ENCODE measurements at places on chromosomes 4 and X. TPM values are rescaled to one million over a fixed set of nuclear protein-coding genes. Genes with fewer than 3 reads are reported as not detected.

RAB40AL gene
- not detected for total RNA-seq

FAM114A1 gene
- 378 TPM for total RNA-seq

OTUD6A gene
- not detected for total RNA-seq

RBM46 gene
- total RNA-seq, result not detected

ZDHHC15 gene
- total RNA-seq, result 0.18 TPM

RPL34 gene
- total RNA-seq, result 1,226 TPM

HAND2 gene
- total RNA-seq, result 31.3 TPM

TRIM75 gene
- total RNA-seq, result not detected

SPANXN3 gene
- total RNA-seq, result not detected

NSG1 gene
- 2.7 TPM for total RNA-seq

ETDB gene
- total RNA-seq, result not detected

MMRN1 gene
- total RNA-seq, result 0.45 TPM

FGFBP2 gene
- total RNA-seq, result not detected

- peak; percentile 9 for DNase-seq
Measured at GRCh38 chr4:102042871-102043802, 252.6 kb downstream of the BANK1 start.

GRCh38 chrX:116417214-116417613, 19.2 kb upstream of the SLC6A14 start:
- no peak for DNase-seq

DNA sequence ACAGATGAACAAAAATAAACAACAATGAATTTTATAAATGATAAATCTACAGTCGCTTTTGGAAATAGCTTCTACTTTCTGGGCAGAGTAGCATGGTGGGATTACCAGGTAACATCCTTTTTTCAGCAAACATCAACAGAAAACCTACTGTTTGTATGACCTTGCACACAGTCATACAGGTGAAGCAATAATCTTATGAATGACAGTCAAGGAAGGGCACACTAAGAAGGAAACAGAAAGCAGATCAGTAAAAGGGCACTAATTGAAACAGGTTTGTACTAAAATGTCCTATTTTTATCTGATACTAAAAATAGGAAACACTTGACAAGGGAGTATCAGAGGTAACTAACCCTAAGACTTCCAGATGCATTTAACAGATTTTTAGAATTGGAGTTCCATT, 108.9 kb downstream of the DLG3 start:
- DNase-seq, result no peak

GRCh38 chrX:6959006-6959405, 188.5 kb upstream of the STS start:
- no peak for DNase-seq

- no peak for DNase-seq
Measured at GRCh38 chrX:72117636-72118210, 14.0 kb downstream of the RTL5 start.

DNA sequence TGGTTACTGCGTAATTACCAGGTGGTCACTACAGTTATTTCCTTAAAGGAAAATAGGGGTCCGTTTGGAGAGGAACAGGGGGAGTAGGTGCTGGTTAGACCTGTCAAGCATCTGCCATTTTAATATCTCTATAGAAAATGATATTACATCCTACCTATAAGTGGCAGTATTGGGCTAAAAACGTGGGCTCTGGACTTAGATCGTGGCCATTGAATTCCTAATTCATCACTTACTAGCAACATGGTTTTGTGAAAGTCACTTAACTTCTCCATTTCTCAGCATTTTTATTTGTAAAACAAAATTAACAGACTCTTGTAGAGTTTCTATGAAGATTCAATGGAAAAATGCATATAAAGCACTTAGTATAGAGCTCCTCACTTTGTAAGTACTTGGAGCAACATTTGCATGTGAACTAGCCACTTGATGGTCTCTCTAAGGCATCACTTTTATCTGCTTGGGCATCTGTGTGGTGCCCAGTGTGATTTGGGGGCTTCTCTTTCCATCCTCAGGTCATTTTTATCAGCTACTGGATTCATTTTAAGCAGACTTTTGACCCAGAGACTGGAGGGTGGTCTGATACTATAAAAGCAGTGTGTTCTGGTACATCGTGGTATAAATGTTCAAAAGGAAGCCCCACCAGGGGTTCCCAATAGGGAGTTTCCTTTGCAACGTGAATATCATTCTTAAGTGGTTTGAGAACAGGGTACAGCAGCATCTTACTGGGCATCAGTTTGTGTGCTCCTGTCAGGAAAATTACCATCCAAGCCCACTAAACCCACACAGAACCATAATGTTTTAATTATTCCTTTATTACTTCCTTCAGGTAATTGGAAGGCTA, 42.7 kb upstream of the RASSF6 start:
- DNase-seq, result peak; percentile 85

- DNase-seq, result peak; percentile 29
Measured at GRCh38 chr4:81606801-81607501, 135.2 kb upstream of the RASGEF1B start.

- DNase-seq, result peak; percentile 67
Measured at GRCh38 chrX:44314259-44314734, 29.2 kb downstream of the EFHC2 start.

- DNase-seq, result no peak
Measured at GRCh38 chr4:81465406-81466340, 6.0 kb downstream of the RASGEF1B start.

- no peak for DNase-seq
Measured at GRCh38 chr4:85420831-85421230, 54.1 kb upstream of the ARHGAP24 start.

GRCh38 chrX:26722666-26723428, 506.9 kb downstream of the MAGEB5 start:
- DNase-seq, result no peak

DNA sequence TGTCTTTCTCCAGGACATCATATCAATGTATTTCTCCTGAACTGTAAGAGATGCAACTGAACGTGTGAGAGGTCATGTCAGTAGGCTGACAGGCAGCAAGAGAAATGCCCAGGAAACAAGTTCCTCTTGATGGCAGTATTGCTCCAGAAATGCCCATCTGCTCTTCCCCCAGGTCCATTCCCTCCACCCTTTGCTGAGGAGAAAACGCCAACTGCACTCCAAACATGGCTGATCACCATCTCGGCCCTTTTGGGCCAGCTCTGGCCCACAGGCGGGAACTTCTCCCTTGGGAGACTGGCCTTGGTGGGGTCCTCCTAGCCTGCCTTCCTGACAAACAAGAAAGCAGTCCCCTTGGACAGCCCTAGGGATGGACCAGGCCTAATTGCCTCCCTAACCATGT, 276.5 kb upstream of the AGTR2 start:
- DNase-seq, result peak; percentile 77

GRCh38 chrX:103099691-103100090, 6.7 kb upstream of the NXF3 start:
- no peak for DNase-seq

DNA sequence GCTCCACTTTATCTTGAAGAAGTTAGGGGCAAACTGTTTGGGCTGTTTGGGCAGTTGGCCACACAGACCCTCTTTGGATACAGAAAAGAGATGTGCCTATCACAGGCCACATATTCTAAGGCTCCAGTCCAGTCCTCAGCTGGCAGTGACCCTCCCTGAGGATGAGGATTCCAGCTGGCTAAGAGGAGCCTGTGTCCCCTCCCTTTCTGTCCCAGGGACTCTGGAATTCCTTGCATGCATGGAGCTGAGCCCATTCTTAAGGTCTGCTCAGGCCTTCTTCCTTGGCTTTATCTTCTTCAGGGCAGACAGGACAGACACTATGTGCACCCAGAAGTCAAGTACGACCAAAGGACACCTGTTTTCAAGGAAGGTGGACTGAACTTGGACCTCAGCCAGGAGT, 23.8 kb upstream of the GK2 start:
- no peak for DNase-seq

- no peak for DNase-seq
Measured at GRCh38 chr4:38017609-38018008, 57.4 kb downstream of the PTTG2 start.

- no peak for DNase-seq
Measured at GRCh38 chr4:88136249-88136648, 22.2 kb downstream of the ABCG2 start.

GRCh38 chr4:77859256-77859655, 3.4 kb upstream of the MRPL1 start:
- DNase-seq, result no peak

GRCh38 chrX:18377796-18378195, 23.3 kb upstream of the SCML2 start:
- DNase-seq, result peak; percentile 27

GRCh38 chr4:168854350-168854921, 155.6 kb downstream of the CBR4 start:
- peak; percentile 73 for DNase-seq

DNA sequence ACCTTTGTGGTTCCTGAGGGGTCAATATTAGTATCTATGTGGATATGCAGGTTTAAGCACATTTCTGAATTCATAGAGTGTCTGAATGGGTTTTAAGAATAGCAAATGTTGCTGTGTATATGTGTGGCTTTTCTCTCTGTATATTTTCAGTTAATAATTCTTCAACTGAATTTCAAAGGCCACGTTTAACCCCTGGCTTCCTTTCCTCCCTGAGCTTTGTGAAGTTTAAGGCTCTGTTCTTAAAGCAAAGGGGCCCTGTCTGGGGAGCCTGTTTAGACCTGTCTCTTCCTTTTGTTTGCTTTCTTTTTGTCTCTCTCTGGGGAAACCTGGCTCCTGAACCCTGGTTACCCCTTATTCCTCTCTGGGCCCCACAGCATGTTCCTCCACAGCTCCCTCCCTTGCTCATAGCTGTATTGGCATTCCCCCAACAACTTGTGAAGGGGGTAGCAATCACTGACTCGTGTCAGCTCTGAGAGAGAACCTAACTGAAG, 139.1 kb downstream of the COL4A6 start:
- peak; percentile 33 for DNase-seq

- DNase-seq, result no peak
Measured at GRCh38 chr4:76680952-76681351, 217.0 kb downstream of the SOWAHB start.

DNA sequence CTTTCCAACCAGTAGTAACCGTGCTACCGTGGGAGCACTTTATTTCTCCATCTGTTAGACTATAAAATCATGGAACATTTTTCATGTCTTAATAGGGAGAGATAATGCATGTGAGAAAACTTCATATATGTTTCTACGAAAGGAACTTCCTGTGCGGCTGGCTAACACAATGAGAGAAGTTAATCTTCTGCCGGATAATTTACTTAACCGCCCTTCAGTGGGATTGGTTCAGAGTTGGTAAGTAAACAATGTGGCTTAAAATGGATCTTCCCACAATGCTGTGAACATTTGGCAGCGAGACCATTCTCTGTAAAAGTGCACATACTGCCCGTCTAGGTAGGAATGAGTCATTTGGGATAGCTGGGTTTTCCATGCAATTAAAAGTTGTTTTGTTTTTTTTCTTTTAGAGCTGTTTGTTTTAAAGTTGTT, 29.6 kb downstream of the PDK3 start:
- DNase-seq, result peak; percentile 65

DNA sequence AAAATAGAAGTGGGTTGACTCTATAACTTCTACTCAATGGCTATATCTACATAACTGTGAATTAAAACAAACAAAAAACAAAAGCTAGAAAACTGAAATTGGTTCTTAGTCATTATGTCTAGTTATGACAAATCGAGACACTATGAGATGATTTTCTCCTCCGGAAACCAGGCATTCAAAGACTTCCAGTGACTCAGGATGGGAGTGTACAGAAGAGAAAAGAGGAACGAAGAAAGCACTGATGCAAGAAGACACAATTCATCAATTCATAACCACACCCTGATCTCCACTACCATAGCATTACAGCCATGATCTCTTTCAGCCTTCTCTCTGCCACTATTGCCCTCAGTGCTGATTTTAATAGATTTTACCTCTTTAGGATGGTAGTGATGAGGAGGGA, 253.6 kb downstream of the CBLL2 start:
- peak; percentile 83 for DNase-seq

DNA sequence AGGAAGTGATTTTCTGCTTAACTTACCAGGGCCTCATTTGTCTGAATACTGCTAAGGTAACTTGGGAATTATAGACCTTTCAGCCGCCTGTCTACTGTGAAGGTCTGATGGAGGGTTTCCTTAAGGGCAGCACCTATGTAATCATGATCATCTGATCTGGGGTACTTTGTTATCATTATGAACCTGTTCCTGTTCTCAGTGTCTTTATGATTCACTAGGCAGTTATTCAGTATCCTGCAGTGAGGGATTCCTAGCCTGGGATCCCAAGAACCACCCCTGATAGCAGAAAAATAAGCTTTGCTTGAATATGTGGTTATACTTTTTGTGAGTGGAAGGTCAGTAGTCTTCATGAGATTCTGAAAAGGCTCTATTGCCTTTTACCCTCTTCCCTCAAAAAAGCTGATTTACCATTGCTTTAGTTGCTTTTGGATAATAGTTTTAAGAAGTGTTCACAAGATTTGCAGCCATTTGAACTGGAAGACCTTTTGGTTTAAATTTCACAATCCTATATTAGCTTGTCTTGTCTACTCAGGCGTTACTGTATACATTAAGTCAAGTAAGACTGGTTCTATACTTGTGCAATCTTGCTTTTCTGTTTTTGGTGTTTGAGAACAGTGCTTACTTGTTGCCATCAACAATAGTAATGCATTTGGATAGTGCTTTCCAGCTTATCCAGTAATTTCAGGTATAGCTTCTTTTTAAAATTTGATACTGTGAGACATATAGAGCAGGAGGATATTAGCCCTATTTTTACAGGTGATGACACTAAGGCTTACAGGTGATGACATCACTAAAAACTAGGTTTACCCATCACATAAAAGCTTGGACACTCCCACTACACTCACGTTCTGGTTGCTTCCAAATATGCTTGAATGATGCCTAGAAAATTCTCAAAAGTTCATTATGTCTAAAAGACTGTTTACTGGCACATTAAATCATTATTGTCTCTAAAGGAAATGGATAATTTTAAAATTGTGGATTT, 60.0 kb downstream of the FHIP1A start:
- no peak for DNase-seq

- DNase-seq, result no peak
Measured at GRCh38 chrX:145549496-145549895, 268.1 kb upstream of the SLITRK2 start.

DNA sequence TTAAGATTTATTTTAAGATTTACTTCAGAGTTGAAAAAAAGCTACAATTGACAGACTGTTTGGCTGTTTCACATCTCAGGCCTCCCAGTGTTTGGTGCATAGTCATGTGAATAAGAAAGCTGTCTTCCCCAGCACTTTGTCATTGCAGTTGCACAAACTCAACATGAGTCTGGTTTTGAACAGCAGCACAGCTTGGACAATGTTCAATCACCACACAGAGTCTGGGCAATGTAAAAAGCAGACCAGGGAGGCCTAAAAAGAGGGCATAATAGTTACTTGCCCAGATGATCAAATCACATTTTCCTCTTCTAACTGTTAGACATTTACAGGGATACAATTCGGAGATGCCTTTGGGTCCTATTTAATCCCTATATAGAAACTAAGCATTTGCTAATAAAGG, 1055.0 kb downstream of the RPA4 start:
- no peak for DNase-seq

DNA sequence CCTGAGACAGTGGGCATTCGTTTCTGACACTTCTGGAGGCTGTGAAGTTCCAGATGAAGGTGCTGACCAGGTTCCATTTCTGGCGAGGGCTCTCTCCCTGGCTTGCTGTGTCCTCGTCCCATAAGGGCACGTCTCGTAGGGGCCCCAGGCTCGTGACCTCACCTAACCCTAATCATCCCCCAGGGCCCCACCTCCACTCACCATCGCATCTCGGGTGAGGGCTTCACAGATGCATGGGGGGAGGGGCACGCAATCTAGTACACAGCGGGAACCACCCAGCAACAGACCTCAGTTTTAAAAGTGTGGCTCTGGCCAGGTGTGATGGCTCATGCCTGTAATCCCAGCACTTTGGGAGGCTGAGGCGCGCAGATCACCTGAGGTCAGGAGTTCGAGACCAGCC, 22.1 kb downstream of the PDE6B start:
- no peak for DNase-seq

- no peak for DNase-seq
Measured at GRCh38 chr4:122882857-122883735, 39.3 kb downstream of the NUDT6 start.
